ENCODE measurements at places on chromosomes 6 and 20.
A peak's percentile ranks its signal among the peaks of the same experiment; 100 is the strongest.

DNA sequence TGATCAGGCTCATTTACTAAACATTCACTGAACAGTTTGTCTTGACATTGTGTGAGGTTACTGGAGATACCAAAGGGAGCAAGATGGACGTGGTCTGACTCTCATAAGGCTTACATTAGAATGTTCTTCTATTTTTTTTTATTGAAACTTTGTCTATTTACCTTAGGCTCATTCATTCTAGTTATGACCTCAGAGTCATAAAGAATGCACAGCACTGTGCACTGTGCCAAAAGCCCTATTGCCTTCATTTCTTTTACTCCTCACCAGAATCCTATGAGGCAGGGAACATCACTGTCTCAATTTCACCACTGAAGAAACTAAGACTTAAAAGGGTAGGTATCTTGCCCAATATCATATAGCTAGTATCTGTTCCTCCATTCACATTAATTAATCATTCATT, 94.5 kb downstream of the MAP3K7 start:
- no peak for DNase-seq

GRCh38 chr20:42949950-42950349, 239.8 kb downstream of the PTPRT start:
- DNase-seq = no peak

DNA sequence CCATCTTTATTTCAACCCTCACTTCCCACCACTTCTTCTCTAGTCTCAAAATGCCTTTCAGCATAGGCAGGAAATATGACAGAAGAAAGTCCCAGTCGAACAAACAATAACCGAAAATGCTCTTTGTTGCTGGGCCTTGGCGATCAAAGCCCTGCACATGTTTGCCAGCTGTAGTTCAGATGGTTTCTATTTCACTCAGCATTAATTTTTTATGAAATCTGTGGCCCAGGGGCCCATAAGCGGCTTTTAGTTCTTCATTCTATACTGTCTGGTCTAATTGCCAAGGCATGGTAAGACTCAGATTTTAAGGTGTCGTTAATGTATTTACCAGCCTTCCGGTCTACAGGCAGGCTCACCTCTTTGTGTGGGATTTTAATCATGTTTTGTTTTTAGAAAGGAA, 10.9 kb upstream of the F13A1 start:
- no peak for DNase-seq

DNA sequence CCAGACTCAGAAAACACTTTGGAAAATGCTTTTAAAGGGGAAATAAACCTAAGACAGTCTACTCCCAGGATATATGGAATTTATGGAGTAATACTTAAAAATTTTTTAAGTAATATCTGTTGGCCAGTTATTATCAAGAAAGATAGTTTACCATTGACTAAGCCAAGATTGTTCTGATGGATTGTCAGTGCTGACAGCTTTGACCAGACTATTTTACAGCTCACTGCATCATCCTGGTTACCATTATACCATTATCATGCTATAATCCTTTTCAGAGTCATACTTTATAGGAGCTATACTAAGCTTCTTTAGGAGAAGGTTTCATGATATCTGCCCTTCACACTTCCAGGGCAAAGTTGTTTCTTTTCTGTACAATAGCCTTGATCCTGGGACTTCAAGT, 16.5 kb downstream of the GTF2H5 start:
- no peak for DNase-seq

DNA sequence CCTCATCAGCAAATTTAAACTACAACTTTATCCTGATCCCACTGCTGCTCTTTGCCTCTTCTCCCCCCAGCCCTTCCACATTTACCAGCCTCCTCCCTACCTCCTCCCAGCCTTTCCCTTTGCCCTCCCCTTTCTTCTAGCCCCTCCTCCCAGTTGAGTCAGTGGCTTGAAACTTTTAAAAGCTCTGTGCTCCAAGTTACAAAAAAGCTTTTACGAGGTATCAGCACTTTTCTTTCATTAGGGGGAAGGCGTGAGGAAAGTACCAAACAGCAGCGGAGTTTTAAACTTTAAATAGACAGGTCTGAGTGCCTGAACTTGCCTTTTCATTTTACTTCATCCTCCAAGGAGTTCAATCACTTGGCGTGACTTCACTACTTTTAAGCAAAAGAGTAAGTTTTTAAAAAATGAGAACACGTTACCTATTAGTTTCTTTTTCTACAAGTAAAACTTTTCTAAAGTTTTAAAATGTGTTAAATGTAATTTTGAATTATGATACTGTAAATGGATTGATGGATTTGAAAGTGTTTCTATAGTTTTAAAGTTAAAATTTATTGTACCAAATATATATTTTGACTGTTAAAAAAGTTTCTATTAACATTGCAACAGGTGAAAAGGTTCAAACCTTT, at the start of gene GJA1:
GJA1 (plus strand) TSS at position 203 of the 626 bp plus-strand sequence. CDS start 11,202 bp downstream, outside the sequence.
- DNase-seq = peak; percentile 86

DNA sequence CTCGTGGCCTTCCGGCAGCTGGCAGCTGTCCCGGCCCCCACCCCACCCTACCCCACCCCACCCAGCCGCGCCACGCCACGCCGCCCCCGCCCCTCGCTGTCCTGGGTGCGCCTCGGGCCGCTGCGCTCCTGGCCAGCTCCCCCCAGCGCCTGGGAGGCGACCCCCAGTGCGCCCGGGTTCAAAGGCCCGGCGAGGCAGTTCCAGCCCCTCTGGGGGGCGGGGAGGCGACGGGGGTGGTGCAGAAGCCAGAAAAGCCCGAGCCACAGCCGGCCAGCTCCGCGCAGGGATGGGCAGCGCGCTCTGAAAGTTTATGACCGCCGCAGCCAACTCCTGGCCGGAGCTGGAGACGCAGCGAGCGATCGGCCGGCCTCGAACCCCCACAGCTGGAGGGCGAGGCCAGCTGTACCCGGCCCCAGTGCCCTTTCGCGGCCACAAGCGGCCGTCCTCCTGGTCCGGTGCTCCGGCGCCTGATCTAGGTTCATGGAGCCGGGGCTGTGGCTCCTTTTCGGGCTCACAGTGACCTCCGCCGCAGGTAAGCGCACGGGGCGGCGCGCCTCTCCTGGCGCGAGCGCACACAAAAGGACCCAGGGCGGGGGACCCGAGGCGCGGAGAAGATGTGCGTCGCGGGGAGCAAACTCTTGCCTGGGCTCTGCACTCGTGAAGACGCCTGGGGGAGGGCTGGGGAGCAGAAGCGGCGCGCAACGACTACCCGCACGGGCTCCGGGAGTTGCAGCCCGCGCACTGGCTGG, at the start of gene EDN3:
EDN3 (plus strand) TSS at position 279 of the 749 bp plus-strand sequence; CDS start at position 481, 202 bp downstream.
- no peak for DNase-seq

DNA sequence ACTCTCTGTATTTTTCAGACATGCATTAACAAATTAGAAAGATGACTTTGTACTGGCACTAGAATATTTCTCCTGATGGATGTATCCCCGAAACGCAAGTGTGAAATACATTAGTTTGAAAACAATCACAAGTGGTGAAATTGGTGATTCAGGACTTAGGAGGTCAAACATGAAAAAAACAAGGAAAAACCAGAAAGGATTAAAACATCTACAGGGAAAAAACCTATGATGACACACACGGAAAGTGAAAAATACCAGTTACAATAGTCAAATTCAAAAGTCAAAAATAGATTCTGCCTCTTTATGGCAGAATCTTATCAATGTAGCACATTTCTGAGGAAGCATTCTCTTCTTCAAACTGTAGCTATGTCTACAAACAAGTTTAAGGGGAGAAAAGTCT, 129.0 kb upstream of the SGK1 start:
- DNase-seq = no peak

DNA sequence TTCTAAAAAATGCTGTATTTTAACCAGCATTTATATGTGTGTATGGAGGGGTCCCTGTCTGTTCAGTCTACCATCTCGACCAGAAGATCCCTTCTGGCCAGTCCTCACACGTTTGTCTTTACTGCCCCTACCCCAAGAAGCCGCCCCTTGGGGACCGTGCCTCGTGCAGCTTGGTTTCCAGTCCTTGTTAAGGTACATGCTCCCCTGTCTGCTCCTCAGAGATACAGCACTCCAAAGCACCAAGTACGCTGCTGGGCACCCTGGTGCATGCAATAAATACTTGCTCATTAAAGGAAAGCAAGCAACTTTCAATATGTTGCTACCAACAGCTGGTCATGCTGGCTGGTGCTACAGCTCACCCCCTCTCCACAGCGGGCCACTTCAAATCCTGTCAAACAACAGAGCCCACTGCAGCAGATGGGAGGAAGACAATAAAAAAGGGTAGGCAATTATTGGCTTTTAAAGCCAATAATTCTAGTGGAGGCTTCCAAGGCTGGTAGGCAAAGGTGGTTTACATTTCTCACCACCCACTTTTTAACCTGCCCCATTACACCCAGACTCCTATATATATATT, 61.6 kb downstream of the PSMG4 start:
- DNase-seq = no peak

- DNase-seq = no peak
Observed at GRCh38 chr6:54619102-54619501, 227.5 kb upstream of the FAM83B start.

- no peak for DNase-seq
Observed at GRCh38 chr6:35718375-35718736, 18.5 kb upstream of the ARMC12 start.

GRCh38 chr6:89547281-89547680, 91.3 kb downstream of the LYRM2 start:
- DNase-seq = no peak

DNA sequence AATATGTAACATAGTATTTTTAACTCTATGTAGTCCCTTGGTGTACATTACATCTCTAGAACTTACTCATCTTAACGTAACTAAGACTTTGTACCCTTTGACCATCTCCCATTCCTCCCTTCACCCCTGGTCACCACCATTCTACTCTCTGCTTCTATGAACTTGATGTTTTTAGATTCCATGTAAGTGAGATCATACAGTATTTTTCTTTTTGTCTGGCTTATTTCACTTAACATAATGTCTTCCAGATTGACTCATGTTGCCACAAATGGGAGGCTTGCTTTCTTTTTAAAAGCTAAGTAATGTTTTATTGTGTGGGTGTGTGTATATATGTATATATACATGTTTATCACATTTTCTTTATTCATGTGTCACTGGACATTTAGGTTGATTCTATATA, 55.8 kb downstream of the TMEM200A start:
- DNase-seq = peak; percentile 72

GRCh38 chr6:106252687-106253086, 72.9 kb downstream of the ATG5 start:
- no peak for DNase-seq

- DNase-seq = no peak
Observed at GRCh38 chr6:166201878-166202277, 34.2 kb upstream of the TBXT start.

GRCh38 chr6:53805725-53806124, 10.9 kb downstream of the LRRC1 start:
- DNase-seq = no peak

DNA sequence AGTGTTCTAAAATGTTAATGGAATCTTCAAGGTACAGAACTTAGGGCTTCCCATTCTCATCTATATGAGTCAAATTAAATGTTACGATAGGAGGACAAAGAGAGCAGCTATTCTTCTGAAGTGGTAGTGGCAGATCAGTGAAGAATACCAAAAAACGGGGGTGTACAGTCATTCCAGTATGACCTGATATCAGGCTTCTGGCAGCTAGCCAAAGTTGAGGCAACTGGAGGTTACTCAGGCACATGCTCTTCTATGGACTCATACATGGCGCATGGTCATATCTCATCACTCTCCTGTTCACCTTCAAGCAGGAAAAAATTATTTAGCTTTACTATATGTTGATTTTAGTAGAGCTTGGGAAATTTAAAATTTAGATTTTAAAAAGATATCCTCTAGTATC, 1608.8 kb downstream of the GRIK2 start:
- no peak for DNase-seq

- no peak for DNase-seq
Observed at GRCh38 chr20:48958743-48959142, 37.2 kb downstream of the ARFGEF2 start.

GRCh38 chr6:133951881-133952814, 876 bp upstream of the TBPL1 start:
- DNase-seq = no peak

GRCh38 chr20:63978319-63979228, 868 bp downstream of the SAMD10 start:
- DNase-seq = no peak

DNA sequence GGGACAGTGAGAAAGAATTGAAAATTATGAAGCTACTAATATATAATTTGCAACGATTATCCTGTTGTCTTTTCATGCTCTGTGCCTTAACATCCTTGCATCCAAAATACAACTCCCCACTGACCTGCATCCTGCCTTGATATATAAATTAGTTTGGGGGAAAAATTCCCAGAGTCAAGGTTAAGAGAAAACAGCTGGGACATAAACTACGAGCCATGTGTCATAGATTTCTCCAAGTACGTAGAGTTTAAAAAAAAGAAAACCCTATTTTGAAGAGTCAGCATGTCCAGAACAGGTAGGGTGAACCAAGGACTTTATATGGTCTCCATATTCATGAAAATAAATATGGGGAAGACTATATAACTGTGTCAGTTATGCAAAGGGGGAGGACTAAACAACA, 123.8 kb upstream of the MARCKS start:
- DNase-seq = peak; percentile 33

DNA sequence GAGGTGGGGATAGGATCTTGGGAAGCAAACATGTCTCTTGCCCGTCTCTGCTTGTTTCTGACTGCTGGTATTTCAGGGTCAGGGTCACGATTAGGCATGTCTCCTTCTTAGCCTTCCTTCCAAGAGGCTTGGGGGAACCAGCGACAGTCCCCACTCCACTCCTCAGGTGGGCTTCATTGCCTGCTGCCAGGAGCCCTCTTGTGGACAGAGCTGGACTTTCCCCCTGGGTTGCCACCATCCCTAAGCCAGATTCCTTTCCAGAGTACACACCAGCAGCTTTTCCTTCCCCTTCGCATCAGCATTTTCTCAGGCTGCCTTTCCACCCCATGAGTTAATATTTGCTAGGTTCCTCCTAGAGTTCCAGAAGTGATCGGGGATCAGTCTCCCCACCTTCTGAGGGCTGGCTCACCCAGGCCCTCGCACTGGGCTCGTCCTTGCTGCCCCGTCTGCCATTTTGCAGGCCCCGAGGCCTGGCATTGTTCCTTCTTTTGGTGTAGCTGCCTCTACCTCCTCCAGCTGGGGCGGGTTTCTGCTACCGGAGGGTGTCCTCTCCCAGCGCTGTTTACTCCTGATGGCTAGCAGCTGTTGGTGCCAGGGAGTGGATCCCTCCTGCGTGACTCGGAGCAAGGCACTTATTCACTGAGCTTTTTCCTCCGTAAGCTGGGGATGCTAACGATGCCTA, 8.8 kb upstream of the C20orf144 start:
- no peak for DNase-seq

- DNase-seq = peak; percentile 41
Observed at GRCh38 chr6:27161946-27162603, 85.4 kb upstream of the PRSS16 start.

GRCh38 chr6:46437671-46438221, 53.5 kb downstream of the RCAN2 start:
- DNase-seq = no peak

DNA sequence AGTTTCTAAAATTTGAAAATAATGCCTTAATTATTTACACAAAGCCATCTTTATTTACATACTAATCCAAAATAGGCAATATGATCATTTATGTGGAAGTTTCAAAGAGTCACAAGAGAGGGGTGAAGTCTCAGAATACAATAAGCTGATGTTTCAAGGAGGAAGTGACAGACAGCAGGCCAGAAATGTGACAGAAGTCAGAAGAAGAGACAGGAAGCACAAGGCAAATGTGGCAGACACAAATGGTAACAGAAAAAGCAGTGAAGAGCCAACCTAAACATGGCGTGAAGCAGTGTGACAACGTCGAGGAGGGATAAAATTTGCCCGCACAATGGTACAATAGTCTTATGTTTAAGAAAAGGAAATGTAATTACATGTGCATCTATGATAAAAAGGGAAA, 59.8 kb downstream of the SHPRH start:
- no peak for DNase-seq
